ENCODE measurements at places on chromosomes 1 and 21.

GRCh38 chr21:41895643-41896493 is 16.7 kb upstream of the PRDM15 start:
- no peak for DNase-seq

- DNase-seq: peak; percentile 80
Observed at GRCh38 chr1:45493116-45493697, 2.2 kb upstream of the TESK2 start.

DNA sequence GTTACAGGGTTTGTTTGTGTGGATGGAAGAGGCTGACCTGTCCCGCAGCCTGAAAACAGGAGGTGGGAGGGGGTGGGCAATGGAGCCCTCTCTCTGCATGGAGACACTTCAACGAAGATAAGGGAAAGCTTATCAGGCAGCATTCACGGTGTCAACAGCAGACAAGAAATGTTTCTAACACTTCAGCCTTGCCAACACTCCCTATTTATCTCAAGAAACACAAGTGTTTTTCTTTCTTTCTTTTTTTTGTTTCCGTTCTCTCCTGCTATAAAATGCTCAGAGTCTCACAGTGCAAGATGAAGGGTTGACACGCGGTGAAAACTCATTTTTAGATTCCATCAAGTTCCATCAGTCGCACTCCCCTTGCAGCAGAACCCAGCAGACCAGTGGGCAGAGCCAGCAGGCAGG is 594.4 kb downstream of the MATN1 start:
- peak; percentile 96 for DNase-seq

DNA sequence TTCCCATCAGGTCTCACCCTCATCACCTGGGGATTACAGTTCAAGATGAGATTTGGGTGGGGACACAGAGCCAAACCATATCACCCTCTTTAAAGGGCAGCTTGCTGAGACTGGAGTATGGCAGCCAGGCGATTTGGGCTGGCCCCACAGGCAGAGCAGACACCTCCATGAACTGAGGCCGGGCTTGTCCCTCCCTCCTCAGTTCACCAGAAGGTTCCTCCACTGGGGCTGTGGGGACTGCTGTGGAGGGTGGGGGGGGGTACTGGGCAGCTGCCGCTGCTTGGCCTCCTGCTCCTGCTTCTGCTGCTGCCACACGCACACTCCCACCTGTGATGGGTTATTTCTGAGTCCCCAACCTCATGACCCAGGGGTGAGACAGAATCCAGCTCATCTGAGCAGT is 53.9 kb upstream of the PDE9A start:
- no peak for DNase-seq

DNA sequence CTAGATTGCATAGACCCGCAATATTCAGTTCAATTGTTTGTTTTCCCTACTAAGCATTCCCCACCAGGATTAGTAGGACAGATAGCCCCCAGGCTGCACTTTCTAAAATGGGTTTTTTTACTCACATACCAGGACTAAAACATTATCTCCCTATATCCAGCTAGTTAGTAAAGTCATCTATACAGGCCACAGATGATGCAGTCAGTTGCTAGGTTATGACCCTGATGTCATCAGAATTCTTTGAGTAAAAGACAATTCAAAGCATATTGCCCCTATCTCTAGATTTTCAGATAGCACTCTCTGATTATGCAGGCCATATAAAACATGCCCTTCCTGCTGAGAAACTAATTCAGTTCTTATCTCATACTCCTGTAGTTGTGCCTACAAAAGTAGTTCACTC is 203.6 kb downstream of the LBR start:
- DNase-seq: no peak

DNA sequence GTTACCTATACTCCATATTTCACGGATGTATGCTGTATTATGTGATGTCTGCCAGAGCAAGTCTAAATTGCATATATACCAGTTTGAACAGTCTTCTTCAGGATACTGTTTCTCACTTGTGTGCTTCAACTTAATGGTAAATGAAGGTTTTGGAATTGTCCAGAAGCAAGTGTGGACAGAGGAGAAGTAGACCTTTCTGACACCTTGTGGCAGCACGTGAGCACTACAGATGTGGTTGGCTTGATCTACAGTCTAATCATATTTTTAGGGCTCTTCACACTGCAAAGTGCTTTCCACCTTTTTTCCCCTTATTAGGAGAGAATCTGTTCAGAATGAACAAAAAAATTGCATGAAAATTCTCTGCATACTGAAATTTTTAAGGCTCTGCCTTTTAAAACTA is 10.9 kb downstream of the MORC3 start:
- DNase-seq: peak; percentile 78

Data from hematopoietic multipotent progenitor cell treated with erythropoietin and hydrocortisone succinate and interleukin-3 and kit ligand, for 8 days (in vitro differentiated cells).